ENCODE measurements at places on chromosomes 2 and 18. TPM values are rescaled to one million over a fixed set of nuclear protein-coding genes. Genes with fewer than 3 reads are reported as not detected.

GPAT2 gene
- total RNA-seq: 2.2 TPM

LHCGR gene
- 0.45 TPM for total RNA-seq

TCF7L1 gene
- 42.4 TPM for total RNA-seq

GRCh38 chr2:236572482-236572881 is 2.9 kb downstream of the ACKR3 start:
- peak; percentile 33 for DNase-seq

DNA sequence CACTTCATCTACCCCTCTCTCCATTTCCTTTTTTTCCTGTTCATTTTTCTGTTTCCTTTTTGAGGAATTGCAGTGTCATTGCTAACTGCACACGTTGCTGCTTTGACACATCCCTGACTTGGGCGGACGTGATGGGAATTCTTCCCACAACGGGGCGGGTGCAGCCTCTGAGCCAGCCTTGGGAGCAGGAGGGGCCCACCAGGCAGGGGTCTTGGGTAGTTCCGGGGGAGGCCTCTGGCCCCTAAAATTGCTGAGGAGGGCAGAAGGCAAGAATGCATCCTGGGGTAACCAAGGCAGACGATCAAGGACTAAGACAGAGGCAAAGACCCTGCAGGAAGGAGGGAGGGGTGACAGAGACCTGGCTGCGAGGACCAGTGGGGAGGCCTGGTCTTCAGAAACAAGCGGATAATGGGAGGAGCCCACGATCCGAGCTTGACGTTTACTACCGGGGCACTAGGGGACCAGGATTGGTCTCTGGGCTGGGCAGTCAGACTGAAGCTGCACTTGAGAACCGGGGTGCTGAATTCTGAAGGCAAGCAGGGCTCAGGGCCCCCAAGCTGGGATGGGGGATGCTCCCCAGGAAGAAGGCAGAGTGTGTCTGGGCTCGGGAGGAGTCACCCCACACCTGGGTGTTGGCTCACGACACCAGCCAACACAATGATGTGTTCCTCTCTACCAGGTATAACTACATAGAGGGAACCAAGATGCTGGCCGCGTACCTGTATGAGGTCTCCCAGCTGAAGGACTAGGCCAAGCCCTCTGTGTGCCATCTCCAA is 14.8 kb upstream of the CNDP1 start:
- no peak for DNase-seq

SLC8A1 gene
- total RNA-seq: 2.5 TPM

GRCh38 chr2:31511376-31511775 is 69.4 kb downstream of the SRD5A2 start:
- no peak for DNase-seq

Data from GM23338 (cell line).